ENCODE measurements at places on chromosomes 5 and 9. TPM values are rescaled to one million over a fixed set of nuclear protein-coding genes. Genes with fewer than 3 reads are reported as not detected.
A peak's percentile ranks its signal among the peaks of the same experiment; 100 is the strongest.

PCDHGA8 gene
- total RNA-seq = 8.5 TPM

CXXC5 gene
- 56.9 TPM for total RNA-seq

- H3K27ac ChIP-seq = no peak overlapping the region
- no peaks in the 10 kb centered on the region for H3K27me3 ChIP-seq
- no peak overlapping the region for H3K4me3 ChIP-seq
These were observed 122.8 kb downstream of the STARD4 start for GRCh38 chr5:111389390-111390082.

- peaks cover 26% of the 10 kb centered on the region for H3K4me1 ChIP-seq
- no peak overlapping the region for H3K27ac ChIP-seq
- H3K4me3 ChIP-seq = peak overlapping the region; percentile 68
- no peak for DNase-seq
These were observed 892 bp downstream of the SMIM32 start for GRCh38 chr5:136192015-136192525.

DNA sequence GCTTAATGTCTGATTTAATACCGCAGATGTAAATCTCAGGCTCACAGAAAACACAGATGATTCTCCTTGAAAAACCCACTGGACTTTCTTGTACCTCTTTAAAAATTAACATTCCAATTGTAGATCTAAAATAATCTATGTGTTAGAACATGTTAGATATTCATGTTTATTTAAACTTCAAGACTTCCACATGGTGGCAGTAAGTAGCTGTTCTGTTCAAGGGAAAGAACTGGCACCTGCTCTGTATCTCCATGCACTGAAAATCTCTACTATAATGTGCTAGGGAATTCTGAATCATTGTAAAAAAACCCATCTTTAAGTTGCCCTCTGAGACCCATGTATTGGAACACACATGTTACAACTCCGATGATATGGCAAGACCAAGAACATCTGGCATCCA is 366.9 kb downstream of the DMRTA1 start:
- no peaks in the 10 kb centered on the region for H3K4me1 ChIP-seq
- no peak for DNase-seq
- no peaks in the 10 kb centered on the region for H3K27me3 ChIP-seq
- H3K27ac ChIP-seq = no peak overlapping the region

Data from left ventricle myocardium inferior (tissue), 1 donor.